ENCODE measurements at places on chromosomes 2 and 18.

DNA sequence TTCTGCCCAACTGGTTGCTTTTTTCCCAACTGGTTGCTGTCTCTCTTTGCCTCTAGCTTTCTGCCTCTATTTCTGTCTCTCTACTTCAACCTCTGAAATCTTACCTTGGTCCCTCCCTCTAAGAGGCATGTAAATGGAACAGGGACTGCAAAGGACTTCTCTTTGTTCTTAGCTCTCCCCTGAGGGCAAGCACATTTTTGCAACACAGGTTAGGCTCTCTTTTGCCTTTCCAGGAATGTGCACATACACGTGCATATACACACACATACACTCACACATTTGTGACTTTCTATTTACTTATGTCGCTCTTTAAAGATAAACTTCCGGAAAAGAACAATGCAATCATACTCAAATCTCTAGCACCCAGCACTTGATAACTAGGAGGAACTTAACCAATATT, 262.6 kb upstream of the DDX18 start:
- no peak for DNase-seq

- no peak for DNase-seq
Observed at GRCh38 chr18:37334631-37335408, 230.8 kb downstream of the CELF4 start.

GRCh38 chr2:133026536-133027177, 356.7 kb upstream of the LYPD1 start:
- DNase-seq: no peak

- no peak for DNase-seq
Observed at GRCh38 chr2:133977405-133977804, 276.5 kb upstream of the MGAT5 start.

DNA sequence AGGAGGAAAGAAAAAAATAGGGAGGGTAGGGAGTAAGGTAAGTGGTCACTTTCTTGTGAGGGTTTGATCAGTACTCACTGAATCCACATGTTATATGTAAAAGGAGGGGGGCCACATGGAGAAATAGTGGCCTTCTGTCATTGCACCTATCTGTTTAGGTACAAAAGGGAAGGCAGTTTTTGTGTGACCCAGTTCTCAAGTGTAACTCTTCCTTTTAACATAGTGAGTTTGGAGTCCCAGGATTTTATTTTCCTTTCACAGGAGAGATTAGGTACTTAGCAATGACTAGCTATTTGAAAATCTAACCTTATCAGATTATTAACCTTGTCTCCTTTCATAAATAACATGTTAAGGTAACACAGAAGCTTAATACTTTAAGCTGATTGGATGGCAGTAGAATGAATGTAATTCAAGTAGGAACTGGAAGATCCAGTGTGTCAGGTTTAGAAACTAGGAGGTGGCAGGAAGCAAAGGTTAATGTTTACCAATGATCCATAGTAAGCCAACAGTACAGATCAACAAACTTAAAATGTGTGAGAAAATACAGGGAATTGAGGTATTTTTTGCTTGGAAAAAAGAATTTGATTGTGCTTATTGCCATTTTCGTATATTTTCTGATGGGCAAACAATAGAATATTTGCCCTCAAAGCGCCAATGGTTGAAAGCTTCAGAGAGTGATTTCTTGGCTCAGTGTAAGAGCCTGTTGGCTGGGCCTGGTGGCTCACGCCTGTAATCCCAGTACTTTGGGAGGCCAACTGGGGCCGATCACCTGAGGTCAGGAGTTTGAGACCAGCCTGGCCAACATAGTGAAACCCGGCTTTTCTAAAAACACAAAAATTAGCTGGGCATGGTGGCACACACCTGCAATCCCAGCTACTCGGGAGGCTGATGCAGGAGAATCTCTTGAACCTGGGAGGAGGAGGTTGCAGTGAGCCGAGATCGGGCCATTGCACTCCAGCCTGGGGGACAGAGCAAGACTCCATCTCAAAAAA, 11.3 kb downstream of the HNMT start:
- DNase-seq: no peak

- no peak for DNase-seq
Observed at GRCh38 chr2:172888714-172889669, 153.3 kb downstream of the RAPGEF4 start.

GRCh38 chr2:183267148-183267827, 143.0 kb downstream of the NUP35 start:
- no peak for DNase-seq

- DNase-seq: no peak
Observed at GRCh38 chr2:63484901-63485300, 103.4 kb downstream of the WDPCP start.

DNA sequence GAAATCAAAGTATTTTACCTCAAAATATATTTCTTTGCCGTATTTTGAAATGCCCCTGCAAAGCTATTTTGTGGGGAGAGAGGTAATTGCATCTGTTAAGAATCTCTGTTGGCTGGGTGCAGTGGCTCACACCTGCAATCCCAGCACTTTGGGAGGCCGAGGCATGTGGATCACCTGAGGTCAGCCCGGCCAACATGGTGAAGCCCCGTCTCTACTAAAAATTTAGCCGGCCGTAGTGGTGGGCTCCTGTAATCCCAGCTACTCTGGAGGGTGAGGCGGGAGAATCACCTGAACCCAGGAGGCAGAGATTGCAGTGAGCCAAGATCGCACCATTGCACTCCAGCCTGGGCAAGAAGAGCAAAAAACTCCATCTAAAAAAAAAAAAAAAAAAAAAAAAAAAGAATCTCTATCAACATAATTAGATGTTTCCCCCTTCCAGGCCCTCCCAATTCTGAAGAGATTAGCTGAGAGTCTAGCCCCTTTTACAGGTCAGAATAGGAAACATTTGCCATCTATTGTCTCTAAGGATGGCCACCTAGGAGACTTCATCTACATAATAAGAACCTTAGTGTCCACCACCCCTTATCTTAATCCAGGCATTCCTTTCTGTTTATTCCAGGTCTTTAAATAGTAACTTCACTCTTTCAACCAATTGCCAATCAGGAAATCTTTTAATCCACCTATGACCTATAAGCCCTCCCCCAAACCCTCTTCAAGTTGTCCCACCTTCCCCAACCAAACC, 3.5 kb upstream of the TRAPPC8 start:
- DNase-seq: no peak

- DNase-seq: no peak
Observed at GRCh38 chr2:36357847-36358659, 2.5 kb downstream of the CRIM1 start.

GRCh38 chr2:172412984-172413492, 14.3 kb upstream of the ITGA6 start:
- DNase-seq: no peak

DNA sequence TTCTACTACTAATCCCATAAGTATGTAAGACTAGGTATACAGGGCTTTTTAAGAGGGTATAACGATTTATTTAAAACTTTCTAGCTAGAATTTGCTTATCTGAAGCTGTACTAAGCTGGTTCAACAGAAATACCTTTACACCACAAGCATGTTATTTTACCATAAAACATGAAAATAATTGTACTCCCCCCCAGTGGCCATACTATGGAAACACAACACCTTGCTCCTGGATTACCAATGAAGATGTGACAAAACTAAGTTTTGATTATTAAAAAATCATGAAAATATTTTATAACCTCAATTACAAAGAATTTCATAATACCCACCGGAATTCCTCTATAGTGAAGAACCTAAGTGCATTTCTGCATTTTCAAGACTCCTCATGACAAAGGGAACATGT, 27.3 kb downstream of the LPIN2 start:
- DNase-seq: no peak

DNA sequence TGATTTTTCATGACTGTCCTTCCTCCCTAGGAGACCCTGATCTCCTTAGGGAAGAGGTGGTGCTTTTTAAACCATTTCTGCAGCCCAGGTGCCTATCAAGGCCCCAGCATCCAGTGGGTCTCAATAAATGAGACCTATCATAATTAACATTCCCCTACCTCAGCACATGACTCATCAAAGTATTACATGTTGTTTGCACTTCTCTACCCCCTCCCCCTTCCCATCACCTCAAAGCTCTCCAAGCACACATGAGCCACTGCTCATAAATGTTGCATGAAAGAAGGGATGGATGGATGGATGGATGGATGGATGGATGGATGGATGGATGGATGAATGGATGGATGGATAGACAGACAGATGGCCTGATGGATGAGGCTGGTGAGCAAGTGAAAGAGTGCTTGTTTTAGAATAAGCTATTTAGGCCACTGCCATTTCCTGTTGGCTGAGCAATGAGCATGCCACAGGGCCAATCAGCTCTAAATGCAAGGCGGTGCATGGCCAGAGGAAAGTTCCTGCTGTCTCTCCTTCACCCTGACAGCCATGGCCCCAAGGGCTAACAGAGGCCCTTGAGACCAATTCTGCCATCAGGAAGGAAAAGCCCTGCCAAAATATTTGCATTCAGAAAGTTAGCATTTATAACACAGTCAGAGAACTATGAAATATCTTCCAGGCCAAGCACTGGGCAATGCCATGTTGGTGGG, 20.9 kb upstream of the STEAP3 start:
- no peak for DNase-seq

DNA sequence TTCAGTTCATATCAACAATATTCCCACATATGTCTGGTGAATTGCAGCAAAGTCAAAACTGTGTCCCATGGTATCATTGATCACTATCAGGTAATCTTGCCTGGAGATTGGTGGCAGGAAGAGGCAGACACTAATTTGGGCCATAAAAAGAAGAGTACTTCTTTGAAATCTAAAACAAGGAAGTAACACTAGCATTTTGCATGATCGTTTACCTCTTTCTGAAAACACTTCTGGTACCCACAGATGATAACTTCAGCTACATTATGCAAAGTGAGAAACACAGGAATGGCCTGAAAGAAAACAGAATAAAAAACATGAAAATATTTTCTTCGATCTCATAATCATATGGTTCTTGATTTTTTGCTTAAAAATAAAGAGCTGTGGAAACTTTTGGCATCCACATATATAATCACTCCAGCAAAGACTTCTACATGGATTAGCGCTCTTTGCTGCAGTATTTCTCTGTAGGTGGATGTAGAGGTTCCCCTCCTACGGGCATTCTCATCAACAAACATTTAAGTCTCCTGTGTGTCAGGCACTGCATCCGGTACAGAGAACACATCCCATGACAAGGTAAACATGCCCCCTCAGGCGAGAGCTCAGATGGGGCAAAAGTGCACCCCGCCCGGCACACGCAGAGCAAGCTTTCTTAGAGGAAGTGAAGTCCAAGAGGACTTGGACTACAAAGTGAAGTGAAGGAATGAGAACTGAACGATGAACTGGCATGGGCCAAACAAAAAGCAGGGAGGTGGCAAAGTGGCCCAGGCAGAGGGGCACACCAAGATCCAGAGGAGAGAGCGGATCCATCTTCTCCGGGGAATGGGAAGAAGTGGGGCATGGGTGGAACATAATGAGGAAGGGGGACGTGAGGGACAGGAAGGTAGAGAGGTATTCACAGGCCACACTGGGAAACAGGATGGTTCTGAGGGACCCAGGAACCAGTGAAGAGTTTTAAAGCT, 68.0 kb upstream of the RIOK3 start:
- DNase-seq: no peak

GRCh38 chr18:61825386-61825785, 67.4 kb downstream of the RNF152 start:
- DNase-seq: no peak

DNA sequence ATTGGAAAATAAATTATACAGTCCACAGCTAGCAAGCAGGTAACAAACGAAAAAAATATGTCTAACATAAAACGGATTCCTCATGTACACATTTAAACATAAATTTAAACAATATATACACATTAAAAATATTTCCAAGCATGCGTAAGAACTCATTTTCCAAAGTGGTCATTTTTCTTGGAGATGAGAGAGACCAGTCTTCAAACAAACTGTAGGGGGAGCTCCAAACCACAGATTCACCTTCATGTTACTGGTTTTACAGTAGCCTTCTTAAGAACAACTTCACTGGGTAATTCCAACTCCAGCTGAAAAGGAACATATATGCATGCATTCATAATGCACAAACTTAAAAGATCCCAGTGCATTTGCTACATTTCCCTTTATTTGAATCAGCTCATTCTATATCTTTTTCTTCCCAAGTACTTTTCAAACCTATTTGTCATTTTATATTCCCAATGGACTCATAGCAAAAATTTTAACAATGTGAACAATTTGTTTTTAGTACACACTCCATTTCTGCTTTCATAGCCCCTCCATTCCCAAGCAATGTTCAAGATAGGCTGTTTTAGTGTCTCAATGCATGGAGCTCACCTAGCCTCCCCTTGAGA, 4.7 kb upstream of the STAMBP start:
- DNase-seq: no peak

DNA sequence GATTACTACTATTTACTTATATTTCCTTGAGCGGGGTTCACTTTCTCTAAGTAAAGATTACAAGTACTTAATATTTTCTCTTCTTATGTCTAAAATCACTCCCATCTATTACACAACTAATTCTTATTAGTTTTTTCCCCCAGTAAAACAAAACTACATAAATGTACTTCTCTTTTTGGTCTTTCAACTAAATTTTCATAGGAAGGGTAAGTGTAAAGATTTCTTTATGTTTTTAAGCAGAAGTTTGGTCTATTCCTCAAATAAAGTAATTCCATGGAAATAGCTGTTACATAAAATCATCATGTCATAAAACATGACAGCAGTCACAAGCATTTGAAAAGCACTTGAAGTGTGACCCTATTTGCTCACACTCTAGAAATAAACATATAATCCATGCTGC, 249.0 kb downstream of the ZEB2 start:
- no peak for DNase-seq

GRCh38 chr2:172227719-172228118, 125.0 kb upstream of the DLX2 start:
- no peak for DNase-seq

- no peak for DNase-seq
Observed at GRCh38 chr2:240551811-240552210, 6.0 kb downstream of the ANKMY1 start.

- DNase-seq: no peak
Observed at GRCh38 chr2:44680983-44681531, 260.4 kb upstream of the SIX3 start.

- no peak for DNase-seq
Observed at GRCh38 chr2:127768775-127769479, 42.0 kb downstream of the WDR33 start.

DNA sequence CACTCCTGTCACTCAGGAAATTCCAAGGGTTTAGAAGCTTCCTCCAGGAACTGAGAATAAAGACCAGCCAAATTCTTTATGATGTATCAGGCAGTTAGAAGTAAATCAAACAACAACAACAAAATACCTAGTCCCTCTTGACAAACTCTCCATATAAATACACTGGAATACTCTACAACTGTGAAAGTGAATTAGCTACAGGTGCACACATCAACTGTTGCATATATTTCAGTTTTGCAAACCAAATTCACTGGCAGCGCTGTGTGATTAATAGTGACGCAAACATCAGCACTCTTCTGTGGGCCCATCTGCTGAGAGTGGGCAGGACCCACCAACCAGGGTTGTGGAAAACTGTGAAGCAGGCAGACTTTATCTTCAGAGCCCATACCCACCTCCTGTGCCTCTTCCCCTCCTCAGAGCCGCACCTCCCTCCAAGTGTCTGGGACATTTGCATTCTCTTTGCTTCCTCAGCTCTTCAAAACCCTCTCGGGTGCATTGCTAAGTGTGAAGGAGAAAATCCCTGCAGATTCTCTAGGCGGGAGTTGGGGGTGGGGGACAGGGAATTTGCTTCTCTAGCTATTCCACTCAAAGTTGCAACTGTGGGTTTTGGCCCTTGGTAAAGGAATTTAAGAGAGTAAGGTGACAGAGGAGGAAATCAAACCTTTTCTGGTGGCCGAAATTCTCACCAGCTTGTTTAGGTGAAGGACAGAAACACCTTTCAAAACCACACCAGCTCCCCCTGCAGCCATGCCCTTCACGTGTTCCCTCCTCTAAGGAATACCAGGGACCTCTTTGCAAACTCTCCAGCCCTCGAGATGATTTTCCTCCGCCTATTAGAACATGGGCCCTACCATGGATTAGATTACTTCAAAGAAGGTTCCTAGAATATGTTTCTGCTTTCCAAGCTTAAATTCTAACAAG, 119.3 kb downstream of the MRO start:
- DNase-seq: no peak

Data from activated T-helper 1 cell treated with anti-CD3 and anti-CD28 coated beads, Interleukin-2, amount 50 U/mL, for 16 hours (primary cell).